H1 (cell line): ENCODE measurements at places on chromosomes 16 and 17. TPM values are rescaled to one million over a fixed set of nuclear protein-coding genes. Genes with fewer than 3 reads are reported as not detected.
A peak's percentile ranks its signal among the peaks of the same experiment; 100 is the strongest.

- DNase-seq = no peak
Observed at GRCh38 chr17:76736349-76737081, 616 bp downstream of the SRSF2 start.

GRCh38 chr16:11384956-11385586 lies 39.8 kb downstream of the RMI2 start:
- no peak for DNase-seq

- peak; percentile 78 for DNase-seq
Observed at GRCh38 chr17:55750750-55751657, at the start of gene PCTP. PCTP (plus strand) TSS chr17:55751051; CDS start chr17:55751104, 53 bp downstream.

DNA sequence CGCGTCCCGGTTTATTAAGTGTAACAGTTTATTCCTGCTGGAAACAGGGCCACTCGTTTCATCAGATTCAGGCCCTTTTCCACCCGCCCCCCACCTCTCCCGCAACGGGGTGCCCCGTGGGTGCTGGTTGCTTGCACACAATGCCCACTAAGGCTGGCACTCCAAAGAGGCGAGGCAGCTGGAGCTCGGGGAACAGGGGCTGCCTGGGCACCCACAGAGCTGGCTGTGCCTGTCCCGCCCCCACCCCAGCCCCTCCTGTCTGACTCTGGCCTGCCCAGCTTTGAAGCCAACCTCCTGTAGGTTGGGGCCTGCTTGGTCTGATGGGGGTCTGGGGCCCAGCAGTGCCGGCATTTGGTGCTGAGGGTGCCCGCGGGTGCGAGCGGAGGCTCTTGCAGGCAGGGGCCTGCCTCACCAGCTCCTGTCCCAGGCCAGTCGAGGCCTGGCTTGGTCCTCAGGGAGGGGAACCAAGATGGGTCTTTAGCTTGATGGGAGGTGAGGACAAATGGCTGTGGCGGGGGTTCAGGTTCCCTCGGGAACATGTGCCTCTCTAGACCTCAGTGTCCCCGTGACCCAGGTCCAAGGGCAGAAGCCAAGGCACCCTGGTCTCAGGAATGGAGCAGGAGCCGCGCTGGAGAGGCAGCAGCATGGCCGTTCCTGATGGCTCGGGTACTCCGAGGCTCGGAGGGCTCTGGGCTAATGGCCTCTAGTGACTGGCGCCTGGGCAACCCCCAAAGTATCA lies 20.1 kb downstream of the MYBBP1A start:
- DNase-seq = no peak

- DNase-seq = no peak
Observed at GRCh38 chr17:79033046-79033616, 9.2 kb downstream of the C1QTNF1 start.

NKD1 gene
- 0.64 and 0.70 TPM in 2 replicates for polyA plus RNA-seq

HAS3 gene
- polyA plus RNA-seq = 32.1 and 36.3 TPM in 2 replicates

DNA sequence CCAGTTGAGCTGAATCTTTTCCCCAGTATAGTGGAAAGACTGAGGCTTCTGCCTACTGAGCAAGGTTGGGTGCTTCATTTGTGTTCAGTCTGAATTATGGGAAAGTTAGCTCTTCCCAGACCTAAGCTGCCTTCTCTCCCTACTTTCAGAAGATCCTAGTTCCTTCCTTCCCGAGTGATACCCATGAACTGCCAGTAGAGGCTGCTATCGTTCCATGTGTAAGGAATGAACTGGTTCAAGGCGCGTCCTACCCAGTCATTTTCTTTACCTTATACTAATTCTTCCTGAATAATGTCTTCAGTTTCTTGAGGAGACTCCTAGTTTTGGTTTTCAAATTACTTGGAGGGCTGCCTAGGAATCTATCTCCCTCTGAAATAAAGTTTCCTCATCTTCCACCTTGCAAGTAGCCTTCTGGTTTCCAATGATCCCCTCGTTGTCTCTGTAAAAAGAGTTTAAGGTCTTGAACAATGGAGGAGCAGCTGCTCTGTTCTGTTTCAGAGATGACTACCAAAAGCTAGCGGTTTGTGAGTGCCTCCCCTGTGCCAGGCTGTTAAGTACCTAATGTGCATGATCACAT lies 934 bp upstream of the AOC2 start:
- no peak for DNase-seq

DNA sequence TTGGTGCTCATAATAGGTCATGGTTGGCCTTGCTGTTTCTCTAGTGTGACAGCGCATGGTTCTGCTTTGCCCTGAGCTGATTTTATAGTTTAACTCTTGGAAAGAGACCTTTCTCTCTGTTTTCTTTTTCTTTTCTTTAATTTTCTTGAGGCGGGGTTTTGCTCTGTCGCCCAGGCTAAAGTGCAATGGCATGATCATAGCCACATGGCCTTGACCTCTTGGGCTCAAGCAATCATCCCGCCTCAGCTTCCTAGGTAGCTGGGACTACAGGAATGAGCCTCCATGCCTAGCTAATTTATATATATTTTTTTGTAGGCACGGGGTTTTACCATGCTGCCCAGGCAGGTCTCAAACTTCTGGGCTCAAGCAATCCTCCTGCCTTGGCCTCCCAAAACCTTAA lies 80.4 kb upstream of the DNAJA2 start:
- no peak for DNase-seq

DNA sequence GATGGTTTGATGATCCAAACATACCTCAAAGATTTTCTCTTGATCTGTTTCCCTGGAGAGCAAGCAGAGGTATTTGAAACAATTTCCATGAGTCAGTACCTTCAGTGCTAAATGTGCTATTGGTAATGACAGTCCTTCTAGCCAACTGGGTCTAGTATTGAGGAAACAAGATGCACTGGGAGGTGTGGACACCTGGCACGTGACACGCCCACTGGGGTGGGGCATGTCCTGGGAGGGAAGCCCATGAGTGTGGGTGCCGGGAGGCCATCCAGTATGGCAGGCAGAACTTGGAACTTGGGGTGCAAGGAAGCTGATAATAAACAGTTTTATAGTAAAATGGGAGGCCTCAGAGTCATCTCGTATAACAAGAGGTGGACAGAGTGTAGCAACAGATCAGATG lies 17.9 kb upstream of the AKAP1 start:
- DNase-seq = no peak

DNA sequence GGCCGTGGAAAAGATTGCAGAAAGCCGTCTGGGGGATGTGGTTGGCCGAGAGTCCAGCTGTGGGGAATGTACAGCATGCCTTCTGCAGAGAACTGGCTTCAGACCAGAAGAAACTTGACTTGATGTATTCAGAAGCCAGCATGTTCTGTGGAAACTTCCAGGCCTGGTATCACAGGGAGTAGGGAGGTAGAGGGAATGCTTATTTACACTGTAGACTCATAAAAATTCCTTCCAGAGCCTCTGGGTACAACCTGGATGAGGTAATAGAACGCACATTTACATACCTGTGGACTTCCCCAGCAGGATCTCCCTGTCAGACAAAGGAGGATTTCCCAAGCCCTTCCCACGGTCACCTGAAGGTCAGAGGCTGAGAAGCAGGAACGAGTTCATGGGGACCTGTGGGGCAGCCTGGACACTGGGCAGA lies 11.8 kb upstream of the GAS7 start:
- peak; percentile 48 for DNase-seq

ALDH3A1 gene
- polyA plus RNA-seq = 0.75 and 1.4 TPM in 2 replicates

DNA sequence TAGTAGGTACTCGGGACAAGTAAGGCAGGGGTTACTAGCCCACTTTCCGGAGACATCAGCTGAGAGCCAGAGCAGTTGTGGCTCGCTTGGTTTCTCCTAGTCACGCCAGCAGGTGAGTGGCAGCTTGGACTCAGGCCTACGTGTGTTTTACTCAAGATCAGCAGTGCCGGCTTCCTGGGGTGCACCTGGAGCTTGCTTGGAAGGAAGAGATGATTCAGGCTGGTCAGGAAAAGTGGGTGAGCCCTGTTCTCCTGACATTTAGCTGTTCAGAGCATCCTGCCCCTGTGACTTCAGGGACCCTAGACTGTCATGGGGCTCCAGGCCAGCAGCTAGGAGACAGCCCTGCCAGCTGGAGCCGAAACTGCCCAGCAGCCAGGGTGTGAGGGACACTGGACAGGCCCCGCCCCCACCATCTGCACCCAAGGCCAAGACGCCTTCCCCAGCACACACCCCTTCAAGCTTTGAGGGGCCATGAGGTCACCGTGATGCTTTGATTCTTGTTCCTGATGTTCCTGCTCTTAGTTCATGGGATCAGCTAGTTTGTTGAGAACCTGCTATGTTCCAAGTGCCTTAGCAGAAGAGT lies 238.0 kb upstream of the CIBAR2 start:
- no peak for DNase-seq

HSD17B2 gene
- not detected in 2 replicates for polyA plus RNA-seq

DNA sequence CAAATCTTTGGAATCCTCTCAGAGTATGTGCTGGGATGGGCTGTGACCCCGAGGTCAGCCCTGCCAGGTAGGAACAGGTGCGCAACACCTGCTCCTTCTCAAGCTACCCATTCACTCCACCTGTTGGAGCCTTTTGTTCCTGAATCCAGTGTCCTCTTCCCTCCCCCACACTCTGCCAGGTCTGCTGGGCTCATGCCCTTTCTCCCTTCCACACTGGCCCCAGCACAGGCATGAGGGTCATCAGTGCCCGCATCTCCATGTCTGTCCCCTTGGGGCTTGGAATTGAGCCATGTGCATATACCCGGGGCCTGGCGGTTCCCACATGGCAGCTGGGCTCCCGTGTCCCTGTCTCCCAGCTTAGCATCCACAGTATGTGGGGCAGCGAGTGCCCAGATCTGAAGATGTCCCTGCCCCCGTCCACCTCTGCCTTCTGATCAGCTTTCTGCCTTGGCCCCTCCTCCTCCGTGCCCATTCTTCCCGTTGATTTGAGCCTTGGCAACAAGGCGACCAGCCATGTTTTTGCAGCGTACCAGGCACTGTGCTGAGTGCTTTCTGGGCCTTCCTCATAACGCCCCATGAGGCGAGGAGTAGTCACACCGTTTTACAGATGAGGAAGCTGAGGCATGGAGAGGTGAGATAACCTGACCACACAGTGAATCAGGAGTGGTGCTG lies 102.2 kb downstream of the RAP1GAP2 start:
- no peak for DNase-seq

DNA sequence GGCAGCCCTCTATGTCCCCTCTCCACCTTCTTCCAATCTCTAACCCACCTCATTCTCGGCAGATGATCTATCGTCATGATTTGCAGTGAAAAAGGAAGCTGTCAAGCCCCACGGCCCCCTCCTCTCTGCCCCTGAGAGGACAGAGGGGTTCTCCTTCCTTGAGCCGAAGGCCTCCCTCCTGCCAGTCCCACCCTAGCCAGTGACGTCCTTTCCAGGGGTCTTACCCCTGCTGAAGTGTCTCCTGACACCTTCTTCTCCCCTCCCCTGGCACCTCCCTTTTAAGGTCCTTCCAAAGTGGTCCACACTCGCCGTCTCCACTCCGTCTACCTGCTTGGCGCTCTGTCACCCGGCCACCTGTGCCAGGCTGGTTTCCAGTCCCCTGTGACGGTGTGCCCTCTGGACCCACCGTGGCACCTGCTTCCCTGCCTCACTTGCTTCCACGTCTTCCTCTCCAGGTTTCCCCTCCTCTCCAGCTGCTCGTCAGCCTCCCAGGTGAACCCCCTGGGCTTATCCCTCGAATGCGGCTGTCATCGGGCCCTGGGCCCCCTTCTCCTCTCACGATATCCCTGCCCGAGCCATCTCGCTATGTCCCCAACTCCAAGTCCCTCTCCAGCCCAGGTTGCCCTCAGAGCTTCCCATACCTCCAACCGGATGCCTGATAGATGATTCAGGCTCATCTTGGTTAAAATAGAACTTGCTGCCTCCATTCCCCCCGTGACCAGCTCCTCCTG lies 5.7 kb downstream of the CCDC102A start:
- no peak for DNase-seq

DNA sequence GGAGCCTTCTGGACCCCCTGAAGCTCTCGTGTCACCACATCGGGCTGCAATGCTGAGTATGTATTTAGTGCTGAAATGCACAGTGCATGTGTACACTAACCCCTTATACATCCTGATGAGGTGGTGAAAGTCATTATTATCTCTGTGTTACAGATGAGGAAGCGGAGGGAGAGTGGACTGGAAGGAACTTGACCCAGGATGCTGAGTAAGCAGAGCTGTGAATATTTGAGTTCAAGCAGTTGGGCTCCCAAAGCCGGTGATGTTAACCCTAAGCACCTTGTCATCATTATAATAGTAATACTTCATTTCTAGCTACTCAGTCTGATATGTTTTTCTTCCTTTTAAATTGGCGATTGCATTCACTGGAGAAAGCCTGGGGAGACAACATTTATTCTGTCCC lies 25.9 kb upstream of the NKD1 start:
- DNase-seq = no peak

DNA sequence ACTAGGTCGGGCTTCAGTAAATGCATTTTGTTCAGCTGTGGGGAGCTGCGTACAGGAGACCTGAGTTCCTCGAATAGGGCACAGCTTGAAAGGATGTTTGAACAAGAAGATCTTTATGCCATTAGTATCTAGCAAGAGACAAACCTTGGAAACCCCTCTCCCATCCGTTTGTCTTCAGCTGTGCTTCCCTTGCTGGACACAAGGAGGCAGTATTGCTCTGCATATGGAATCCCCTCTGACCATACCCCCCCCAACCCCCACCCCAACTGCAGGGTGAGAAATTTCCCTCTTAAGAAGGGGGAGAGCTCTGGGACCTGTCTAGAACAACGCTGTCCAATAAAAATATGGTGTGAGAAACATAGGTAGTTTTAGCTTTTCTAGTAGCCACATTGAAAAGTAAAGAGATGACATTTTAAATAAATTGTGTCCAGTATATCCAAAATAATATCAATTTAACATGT lies 1.6 kb downstream of the MRM1 start:
- DNase-seq = no peak

OR3A1 gene
- polyA plus RNA-seq = not detected in 2 replicates

GRCh38 chr16:79163691-79164387 lies 436.7 kb downstream of the MAF start:
- DNase-seq = no peak

DNA sequence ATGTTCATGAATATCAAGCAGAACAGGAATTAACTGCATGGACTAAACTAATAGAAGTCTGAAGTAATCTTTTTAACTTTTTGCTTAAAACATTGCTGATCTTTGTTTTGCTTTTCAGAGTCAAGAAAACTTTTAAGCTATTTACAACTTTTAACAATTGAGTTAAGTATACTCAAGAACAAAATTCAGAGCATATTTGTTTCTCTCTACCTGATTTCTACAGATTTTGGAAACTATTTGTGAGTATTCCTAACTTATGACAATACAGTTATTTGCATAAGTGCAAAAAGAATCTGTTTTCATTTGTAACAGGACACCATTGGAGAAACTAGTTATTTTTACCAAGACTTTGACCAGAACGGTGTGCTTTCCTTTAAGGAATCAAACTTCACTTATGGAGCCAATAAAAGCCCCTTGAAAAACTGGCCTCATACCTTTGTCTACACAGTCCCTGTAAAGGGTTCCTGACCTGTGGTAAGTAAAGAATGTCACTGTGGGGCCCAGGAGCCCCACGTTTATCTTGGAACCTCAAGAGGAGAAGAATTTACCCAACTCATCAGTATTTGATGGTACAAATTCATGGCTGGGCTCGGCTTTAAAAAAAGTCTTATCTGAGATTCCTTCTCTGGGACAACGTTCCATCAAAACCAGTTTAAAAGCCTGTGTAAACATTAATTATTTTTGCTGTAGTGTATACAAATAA lies 11.3 kb upstream of the LDHD start:
- DNase-seq = no peak

- no peak for DNase-seq
Observed at GRCh38 chr16:1707193-1707790, 1.3 kb downstream of the MAPK8IP3 start.
